ENCODE measurements at places on chromosomes 13 and 19.

- no peaks in the 10 kb centered on the region for H3K27me3 ChIP-seq
- H3K27ac ChIP-seq: no peak overlapping the region
- H3K4me1 ChIP-seq: no peaks in the 10 kb centered on the region
These were observed 48.8 kb downstream of the IRS2 start for GRCh38 chr13:109737606-109738005.

DNA sequence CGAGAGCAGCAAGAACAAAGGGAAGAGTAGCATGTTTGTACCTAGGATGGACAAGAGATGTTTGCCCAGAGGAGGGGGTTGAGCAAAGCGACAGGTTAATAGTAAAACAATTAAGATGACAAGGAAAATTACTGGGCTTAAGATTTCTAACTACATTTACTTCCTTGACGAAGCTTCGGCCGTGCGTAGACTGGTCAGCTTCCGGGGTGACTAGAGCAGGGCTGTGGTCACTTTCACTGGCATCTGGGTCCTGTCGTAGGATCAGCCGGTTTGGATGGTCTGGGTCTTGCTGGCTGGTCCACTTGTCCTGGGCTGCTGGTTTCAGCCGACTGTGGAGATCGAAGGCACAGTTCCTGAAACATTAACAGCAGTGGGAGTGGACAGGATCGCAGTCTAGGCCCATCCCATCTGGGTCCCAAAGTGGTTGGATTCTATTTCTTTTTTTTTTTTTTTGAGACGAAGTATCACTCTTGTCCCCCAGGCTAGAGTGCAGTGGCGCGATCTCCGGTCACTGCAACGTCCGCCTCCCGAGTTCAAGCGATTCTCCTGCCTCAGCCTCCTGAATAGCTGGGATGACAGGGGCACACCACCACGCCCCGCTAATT lies 5.0 kb upstream of the BSG start:
- H3K27me3 ChIP-seq: no peaks in the 10 kb centered on the region
- no peak for ATAC-seq
- no peak overlapping the region for H3K4me3 ChIP-seq
- no peaks in the 10 kb centered on the region for H3K4me1 ChIP-seq
- H3K36me3 ChIP-seq: no peaks in the 10 kb centered on the region

DNA sequence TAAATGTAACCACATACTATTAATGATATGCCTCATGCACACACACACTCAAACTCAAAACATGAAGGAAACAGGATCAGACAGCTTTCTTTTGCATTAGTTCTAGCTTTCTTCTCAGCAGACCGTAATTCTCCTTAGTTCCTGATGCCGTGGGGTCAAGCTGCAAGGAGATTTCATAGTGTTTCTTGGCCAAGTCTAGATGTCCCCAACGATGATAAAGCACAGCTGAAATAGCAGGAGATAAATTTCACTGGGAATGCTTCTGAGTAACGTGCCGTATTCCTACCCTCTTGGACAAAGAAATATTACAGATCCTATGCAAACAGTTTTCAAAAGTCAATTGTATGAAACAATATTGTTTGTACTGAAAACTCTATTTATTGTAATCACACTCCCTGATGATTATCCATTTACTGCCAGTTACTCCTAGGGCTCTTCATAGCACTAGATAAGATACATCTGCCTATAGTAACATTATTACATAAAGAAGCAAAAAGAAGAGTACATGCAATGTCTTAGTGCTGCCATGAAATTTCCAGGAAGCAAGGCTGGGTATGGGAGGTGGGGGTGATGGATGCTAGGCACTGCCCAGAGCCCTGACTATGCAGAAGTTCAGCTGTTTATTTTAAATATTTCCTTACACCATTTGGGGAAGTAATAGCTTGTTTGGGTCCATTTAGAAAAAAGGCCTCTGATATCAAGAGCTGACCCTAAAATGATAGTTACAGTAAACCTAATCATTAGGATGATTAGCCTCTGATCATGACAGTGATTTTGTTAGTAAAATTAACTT lies 16.5 kb upstream of the GGACT start:
- no peak overlapping the region for H3K27ac ChIP-seq
- no peaks in the 10 kb centered on the region for H3K27me3 ChIP-seq
- ATAC-seq: no peak
- no peaks in the 10 kb centered on the region for H3K36me3 ChIP-seq
- H3K4me3 ChIP-seq: no peak overlapping the region

- H3K27me3 ChIP-seq: peaks cover 50% of the 10 kb centered on the region
- ATAC-seq: no peak
- no peaks in the 10 kb centered on the region for H3K4me1 ChIP-seq
- no peaks in the 10 kb centered on the region for H3K36me3 ChIP-seq
- H3K4me3 ChIP-seq: no peak overlapping the region
- no peak overlapping the region for H3K27ac ChIP-seq
These were observed 7.8 kb downstream of the GRIN2D start for GRCh38 chr19:48401287-48401686.

- no peak for ATAC-seq
- no peaks in the 10 kb centered on the region for H3K36me3 ChIP-seq
- no peak overlapping the region for H3K4me3 ChIP-seq
These were observed 110.4 kb downstream of the RAB20 start for GRCh38 chr13:110450941-110451730.

DNA sequence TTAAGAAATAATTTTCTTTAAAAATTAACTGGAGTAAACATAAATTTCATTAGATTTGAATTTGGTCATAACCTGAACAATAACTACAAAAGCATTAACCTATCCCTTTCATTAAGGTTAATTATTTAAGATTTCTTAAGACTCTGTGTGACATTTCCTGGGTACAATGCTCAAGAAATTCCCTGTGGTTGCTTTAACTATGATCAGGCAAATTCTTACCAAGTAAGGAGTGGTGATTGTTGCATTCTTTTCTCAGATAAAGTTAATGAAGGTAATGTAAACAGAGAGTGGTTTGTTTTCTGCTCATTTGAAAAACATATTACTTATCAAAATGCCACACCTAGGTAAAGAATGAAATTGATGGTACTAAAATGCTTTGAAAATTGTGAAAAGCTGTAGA lies 114.8 kb upstream of the MIR17HG start:
- H3K27ac ChIP-seq: no peak overlapping the region
- no peak overlapping the region for H3K4me3 ChIP-seq
- ATAC-seq: no peak
- H3K4me1 ChIP-seq: no peaks in the 10 kb centered on the region

GRCh38 chr19:12494260-12494860 lies 9.7 kb upstream of the ZNF709 start:
- no peak for ATAC-seq
- no peaks in the 10 kb centered on the region for H3K27me3 ChIP-seq
- no peak overlapping the region for H3K4me3 ChIP-seq
- no peaks in the 10 kb centered on the region for H3K4me1 ChIP-seq

DNA sequence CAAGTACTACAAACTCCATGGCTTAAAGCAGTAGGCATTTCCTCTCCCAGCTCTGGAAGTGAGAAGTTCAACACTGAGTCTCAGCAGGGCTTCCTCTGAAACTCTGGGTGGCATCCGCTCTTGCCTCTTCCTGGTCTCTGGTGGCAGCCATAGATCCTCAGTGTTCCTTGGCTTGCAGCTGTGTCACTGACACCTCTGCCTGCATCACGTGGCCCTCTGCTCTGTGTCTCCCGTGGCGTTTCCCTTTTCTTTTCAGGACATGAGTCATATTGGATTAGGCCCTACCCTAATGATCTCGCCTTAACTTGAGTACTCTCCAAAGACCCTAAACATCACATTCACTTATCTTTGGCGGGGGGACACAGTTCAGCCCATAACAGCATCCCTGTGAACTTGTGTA lies 466.7 kb downstream of the MYO16 start:
- peaks cover 10% of the 10 kb centered on the region for H3K4me1 ChIP-seq
- no peak overlapping the region for H3K27ac ChIP-seq
- H3K27me3 ChIP-seq: no peaks in the 10 kb centered on the region
- no peaks in the 10 kb centered on the region for H3K36me3 ChIP-seq

GRCh38 chr19:28234637-28235036 lies 978.3 kb downstream of the UQCRFS1 start:
- H3K4me1 ChIP-seq: no peaks in the 10 kb centered on the region
- H3K36me3 ChIP-seq: no peaks in the 10 kb centered on the region
- no peak for ATAC-seq
- no peak overlapping the region for H3K27ac ChIP-seq

- no peaks in the 10 kb centered on the region for H3K36me3 ChIP-seq
- H3K4me3 ChIP-seq: no peak overlapping the region
- no peak for ATAC-seq
- no peaks in the 10 kb centered on the region for H3K27me3 ChIP-seq
These were observed 35.2 kb downstream of the FAM216B start for GRCh38 chr13:42816538-42816937.

DNA sequence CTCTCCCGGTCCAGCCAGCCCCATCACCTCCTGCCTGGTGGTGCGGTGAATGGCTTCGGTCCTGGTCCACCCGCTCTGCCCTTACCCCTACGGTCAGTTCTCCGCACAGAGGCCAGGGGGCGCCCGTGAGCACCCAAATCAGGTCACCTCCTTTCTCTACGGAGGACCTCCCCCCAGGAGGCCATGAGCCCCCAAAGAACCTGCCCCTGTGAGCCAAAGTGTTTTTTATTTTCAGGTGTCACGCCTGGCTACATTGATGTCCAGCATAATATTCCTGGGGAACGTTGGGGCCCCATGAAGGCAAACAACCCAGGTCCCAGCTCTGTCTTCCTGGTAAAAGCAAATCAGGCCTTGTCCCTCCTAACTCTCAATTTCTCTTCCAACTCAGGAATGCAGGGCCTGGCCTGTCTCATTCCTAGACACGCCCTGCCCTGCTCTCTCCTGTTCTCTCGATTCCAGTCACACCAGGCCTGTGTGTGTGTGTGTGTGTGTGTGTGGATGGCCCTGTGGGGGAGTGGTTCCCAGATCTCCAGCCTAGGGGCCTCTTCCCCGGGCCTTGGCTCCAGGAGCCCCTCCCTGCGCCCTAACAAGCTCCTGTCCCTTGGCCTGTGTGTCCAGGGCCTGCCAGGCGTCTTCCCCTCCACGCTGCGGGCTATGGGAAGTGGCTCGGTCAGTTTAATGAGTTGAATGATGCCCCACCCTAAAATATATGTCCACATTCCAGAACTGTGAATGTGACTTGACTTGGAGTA lies 9.7 kb upstream of the GIPC1 start:
- ATAC-seq: peak; percentile 35
- no peak overlapping the region for H3K27ac ChIP-seq
- H3K4me3 ChIP-seq: no peak overlapping the region

- no peaks in the 10 kb centered on the region for H3K4me1 ChIP-seq
- no peak overlapping the region for H3K4me3 ChIP-seq
- no peaks in the 10 kb centered on the region for H3K36me3 ChIP-seq
- no peak overlapping the region for H3K27ac ChIP-seq
- H3K27me3 ChIP-seq: no peaks in the 10 kb centered on the region
These were observed 78.3 kb downstream of the CYSLTR2 start for GRCh38 chr13:48731957-48732569.

GRCh38 chr13:110630566-110631119 lies 15.3 kb downstream of the NAXD start:
- ATAC-seq: no peak
- peaks cover 60% of the 10 kb centered on the region for H3K36me3 ChIP-seq
- H3K27ac ChIP-seq: no peak overlapping the region
- no peak overlapping the region for H3K4me3 ChIP-seq
